Activated CD4-positive, alpha-beta T cell treated with anti-CD3 and anti-CD28 coated beads, Interleukin-2, amount 10 ng/mL, durations not matched to agents 24 days and 14 days (primary cell): ENCODE measurements at places on chromosomes 6 and 20.
A peak's percentile ranks its signal among the peaks of the same experiment; 100 is the strongest.

DNA sequence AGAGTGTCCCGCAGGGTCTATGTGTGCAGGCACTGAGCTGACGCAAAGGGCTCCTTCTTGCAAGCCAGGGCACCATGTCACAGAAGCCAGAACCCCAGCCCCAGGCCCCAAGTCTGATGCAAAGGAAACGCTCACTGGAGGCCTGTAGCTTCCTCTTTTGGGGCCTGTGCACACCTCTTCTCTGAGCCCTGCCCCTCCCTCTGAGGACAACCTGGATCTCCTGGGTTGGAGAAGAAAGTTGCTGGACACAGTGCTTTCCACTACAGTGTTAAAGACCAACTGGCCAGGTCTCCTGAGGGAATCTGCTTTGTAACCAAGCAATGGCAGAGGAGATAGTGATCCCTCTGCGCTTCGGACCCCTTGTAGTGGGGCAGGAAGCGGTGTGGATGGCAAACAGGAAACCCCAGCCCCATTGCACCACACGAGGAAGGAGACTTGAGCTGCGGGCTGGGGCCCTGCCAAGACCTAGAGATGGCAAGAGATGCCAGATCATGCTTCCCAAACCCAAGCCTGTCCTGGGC, 90.0 kb downstream of the PRND start:
- peak; percentile 88 for DNase-seq

DNA sequence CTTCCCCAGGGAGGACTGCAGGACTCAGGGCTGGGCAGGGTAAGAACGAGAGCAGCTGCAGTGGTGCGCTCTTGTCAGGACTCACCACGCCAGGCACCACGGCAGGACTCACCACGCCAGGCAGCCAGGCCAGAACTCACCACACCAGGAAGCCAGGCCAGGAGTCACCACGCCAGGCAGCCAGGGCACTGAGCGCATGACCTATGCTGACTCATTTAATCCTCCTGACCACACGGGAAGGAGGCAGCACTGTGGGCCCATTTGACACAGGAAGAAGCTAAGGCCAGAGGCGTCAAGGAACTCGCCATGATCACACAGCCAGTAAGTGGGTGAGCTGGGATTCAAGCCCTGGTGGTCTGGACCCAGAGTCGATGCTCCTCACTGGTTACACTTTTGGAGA, 189.3 kb downstream of the PREX1 start:
- no peak for DNase-seq

GRCh38 chr20:49228676-49229075, 9.5 kb downstream of the DDX27 start:
- DNase-seq = no peak

GRCh38 chr6:148343047-148343782, 577 bp downstream of the SASH1 start:
- DNase-seq = no peak
